Stimulated activated CD4-positive, alpha-beta T cell treated with anti-CD3 and anti-CD28 coated beads, Interleukin-2, amount 100 ng/mL, for 4 hours (primary cell): ENCODE measurements at places on chromosomes 7 and 10.

- DNase-seq: no peak
Measured at GRCh38 chr10:75548356-75548755, 116.9 kb downstream of the LRMDA start.

DNA sequence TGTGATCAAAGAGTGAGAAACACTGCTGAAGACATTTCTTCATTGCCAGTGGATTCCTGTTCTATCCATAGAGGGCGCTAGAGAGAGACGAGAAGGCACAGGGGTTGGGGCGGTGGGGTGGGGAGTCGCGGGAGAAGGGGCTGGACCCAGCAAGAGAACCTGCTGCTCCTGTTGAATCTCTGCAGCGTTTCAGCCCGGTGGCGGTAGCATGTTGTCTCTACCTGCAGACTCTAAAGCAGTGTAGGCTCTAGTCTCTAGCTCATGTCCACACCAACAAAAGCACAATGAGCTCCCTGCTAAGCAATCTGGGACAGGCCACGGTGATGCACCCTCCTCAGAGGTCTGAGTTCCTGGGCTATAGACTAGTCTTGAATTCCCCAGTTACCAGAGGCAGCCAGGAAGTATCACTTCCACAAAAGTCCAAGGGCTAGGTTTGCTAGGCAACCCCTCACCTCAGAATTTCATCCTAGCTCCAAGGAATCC, 167.7 kb downstream of the DGKB start:
- DNase-seq: no peak

DNA sequence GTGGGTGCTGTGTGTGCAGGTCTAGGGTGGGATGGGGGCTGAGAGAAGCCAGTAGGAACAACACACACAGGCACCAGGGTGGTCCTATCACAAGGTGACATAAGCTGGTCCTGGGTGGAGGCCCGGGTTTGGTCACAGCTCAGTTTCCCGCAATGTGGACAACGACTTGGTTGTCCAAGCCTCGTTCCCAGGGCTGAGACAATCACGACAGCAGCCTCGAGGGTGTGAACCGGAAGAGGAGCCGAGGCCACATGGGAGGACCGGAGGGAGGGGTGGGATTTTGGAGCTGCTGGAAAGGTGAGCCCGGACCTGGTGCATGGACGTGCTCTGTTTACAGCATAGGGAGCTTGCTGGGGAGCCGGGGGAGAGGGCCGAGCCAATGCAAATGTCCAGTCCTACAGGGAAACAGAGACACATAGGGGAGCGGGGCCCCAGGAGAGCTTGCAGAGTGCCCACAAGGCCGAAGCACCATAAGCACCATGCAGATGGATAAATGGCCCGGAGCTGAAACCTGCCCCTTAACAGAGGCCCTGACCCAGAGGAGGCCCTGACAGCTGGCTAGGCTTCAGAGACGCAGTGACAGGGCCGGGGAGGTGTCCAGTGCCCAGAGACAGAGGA, 92.8 kb downstream of the PRKAG2 start:
- no peak for DNase-seq

DNA sequence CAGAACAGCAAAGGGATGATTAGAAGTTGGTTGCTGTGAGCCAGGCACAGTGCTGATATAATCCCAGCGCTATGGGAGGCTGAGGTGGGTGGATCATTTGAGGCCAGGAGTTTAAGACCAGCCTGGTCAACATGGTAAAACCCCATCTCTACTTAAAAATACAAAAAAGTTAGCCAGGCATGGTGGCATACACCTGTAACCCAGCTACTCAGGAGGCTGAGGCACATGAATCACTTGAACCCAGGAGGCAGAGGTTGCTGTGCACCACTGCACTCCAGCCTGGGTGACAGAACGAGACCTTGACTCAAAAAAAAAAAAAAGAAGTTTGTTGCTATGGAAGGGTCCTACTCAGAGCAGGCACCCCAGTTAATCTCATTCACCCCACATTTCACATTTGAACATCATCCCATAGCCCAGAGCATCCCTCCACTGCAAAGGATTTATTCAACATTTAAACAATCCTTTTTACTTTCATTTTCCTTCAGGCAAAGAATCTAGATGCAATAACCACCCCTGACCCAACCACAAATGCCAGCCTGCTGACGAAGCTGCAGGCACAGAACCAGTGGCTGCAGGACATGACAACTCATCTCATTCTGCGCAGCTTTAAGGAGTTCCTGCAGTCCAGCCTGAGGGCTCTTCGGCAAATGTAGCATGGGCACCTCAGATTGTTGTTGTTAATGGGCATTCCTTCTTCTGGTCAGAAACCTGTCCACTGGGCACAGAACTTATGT, 4.1 kb downstream of the IL6 start:
- DNase-seq: no peak

- no peak for DNase-seq
Measured at GRCh38 chr7:142383841-142384492, 126.1 kb upstream of the PRSS58 start.

DNA sequence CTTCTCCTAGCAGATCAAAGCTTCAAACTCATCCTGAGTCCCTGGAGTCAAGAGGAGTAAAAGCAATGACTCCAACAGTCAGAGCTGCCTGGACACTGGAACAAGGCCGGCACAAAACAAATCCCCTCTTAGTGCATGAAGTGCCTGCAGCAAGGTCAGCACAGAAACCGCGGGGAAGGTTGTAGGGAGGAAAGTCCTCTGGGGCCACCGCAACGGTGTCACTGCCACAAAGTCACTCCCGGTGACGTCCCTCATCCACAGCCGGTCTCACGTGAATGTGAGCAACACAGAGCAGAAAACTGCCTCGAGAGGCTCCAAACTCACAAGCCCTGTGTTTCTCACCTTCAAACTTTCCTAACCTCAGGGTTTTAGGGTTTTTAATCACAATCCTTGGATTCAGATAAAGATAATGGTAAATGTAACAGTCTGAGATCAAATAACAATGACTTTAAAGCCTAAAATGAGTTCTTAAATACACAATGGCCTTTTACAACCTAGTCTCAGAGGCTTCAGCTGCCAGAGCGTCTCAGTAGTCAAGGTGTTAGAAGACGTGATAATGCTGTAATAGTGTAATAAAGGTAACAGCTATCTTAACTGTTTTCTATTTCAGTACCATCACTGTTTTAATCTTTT, 274.3 kb downstream of the ZMYND11 start:
- no peak for DNase-seq

- no peak for DNase-seq
Measured at GRCh38 chr7:36821617-36822016, 97.3 kb upstream of the AOAH start.
